MCF 10A (cell line): ENCODE measurements at places on chromosomes 6 and 20. TPM values are rescaled to one million over a fixed set of nuclear protein-coding genes. Genes with fewer than 3 reads are reported as not detected.

DEF6 gene
- total RNA-seq = 17.8 and 23.1 TPM in 2 replicates

PRDM13 gene
- total RNA-seq = not detected in 2 replicates

ADAM33 gene
- not detected in 2 replicates for total RNA-seq

RAMACL gene
- 5.3 and 5.8 TPM in 2 replicates for total RNA-seq

BPIFB1 gene
- total RNA-seq = not detected in 2 replicates

COL21A1 gene
- 1.8 and 5.4 TPM in 2 replicates for total RNA-seq

SLC26A8 gene
- not detected in 2 replicates for total RNA-seq

PLCG1 gene
- total RNA-seq = 33.2 and 48.1 TPM in 2 replicates

PLAGL1 gene
- 46.4 and 52.1 TPM in 2 replicates for total RNA-seq

HNF4A gene
- 0.22 TPM in 1 of 2 replicates, not detected in the other for total RNA-seq

ARMC2 gene
- 1.6 and 3.2 TPM in 2 replicates for total RNA-seq

SDCBP2 gene
- total RNA-seq = 8.3 and 11.8 TPM in 2 replicates
